ENCODE measurements at places on chromosomes 6 and 20.

GRCh38 chr6:119207971-119208725, 129.7 kb upstream of the FAM184A start:
- no peak for DNase-seq

GRCh38 chr6:40796260-40797221, 209.4 kb upstream of the LRFN2 start:
- no peak for DNase-seq

- no peak for DNase-seq
Observed at GRCh38 chr20:53360852-53361251, 232.8 kb downstream of the ZNF217 start.

GRCh38 chr20:35004749-35005462, 49.2 kb downstream of the MYH7B start:
- no peak for DNase-seq

DNA sequence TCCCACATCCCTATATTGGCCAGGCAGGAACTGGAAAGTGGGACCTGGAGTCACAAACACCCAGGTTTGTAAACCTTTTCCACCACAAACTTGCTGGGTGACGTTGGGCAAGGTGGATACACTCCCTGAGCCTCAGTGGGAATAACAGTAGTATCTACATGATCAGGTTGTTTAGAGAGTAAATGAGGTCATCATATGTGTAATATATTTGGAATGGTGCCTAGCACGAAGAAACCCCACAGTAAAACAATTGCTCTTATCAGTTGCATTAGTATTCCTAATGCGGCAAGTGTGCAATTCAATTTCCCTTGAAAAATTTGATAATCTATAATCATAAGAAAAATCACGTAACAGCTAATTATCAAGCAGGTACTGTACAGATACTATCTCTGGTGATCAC, 51.9 kb downstream of the HIVEP2 start:
- no peak for DNase-seq

Data from activated CD4-positive, alpha-beta T cell treated with anti-CD3 and anti-CD28 coated beads, Interleukin-2, amount 50 U/mL, for 48 hours (primary cell).